Activated CD8-positive, alpha-beta memory T cell treated with anti-CD3 and anti-CD28 coated beads for 48 hours (primary cell): ENCODE measurements at places on chromosomes 6 and 20.

GRCh38 chr6:54574671-54575070 is 266.4 kb downstream of the TINAG start:
- no peak for DNase-seq

GRCh38 chr6:127992144-127992543 is 91.3 kb upstream of the THEMIS start:
- no peak for DNase-seq

DNA sequence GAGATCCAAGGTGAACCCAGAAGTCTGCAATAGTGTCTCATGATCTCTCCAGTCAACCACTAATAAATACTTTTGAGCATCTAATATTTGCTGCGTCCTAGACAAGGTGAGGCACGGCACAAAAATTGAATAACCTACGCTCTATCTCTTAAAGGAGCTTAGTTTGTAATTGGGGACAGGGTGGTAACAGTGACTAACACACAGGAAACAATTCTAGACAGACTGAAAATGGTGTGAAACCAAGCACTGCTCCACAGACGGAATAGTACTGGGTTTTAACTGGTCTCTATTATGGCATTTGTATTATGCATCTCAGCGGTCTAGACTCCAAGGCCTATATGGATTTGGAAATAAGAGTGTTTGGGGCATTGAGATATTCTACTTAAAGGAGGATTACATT is 120.1 kb downstream of the CLIC5 start:
- DNase-seq: no peak

DNA sequence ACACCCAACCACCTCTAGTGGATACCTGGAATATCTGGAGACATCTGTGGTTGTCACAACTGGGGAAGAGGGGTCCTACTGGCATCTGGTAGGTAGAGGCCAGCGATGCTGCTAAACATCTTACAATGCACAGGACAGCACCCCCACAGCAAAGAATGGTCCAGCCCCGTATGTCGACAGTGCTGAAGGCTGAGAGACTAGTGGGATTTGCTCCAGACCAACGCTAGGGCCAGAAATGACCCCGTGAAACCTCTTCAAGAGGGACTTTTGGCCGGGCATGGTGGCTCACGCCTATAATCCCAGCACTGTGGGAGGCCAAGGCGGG is 7.2 kb downstream of the PREX1 start:
- no peak for DNase-seq

- no peak for DNase-seq
These were observed 222.4 kb upstream of the MYLIP start for GRCh38 chr6:15906420-15907016.

DNA sequence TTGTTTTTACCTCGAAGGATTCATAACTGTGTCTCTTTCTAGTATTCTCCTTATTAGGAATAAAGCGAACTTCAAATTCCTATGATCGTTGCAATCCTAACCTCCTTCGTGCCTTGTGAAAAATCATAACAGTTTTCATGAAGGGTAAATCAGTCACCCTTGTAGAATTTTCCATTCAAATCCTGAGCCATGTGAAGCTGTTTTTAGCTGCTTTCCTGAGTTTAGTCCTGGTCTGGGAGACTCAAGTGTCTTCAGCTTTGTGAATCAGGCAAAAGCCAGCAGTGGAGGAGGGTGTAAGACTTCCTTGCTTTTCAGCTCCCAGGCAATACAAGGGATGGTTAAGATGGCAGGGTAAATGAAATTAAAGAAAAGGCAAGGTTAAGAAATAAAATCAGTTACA is 24.3 kb downstream of the GCNT2 start:
- no peak for DNase-seq

GRCh38 chr6:134707342-134708031 is 242.4 kb downstream of the ALDH8A1 start:
- DNase-seq: no peak

DNA sequence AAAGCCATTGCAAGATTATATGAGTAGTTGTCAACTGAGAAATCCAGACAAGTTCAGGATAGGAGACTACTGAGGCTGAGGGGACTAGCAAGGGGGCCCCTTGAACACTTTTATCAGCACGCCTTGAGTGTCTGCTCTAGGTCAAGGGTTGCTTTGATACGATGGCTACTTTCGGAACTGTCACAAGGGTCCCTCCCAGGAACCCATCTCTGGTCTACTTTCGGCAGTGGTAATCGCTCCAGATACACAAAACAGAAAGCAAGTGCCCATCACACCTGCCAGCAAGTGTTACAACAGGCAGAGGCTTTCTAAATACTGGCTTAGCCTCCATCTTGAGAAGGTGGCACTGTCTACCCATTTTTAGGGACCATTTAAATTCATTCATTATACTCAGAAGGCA is 61.1 kb downstream of the GJA10 start:
- DNase-seq: no peak

DNA sequence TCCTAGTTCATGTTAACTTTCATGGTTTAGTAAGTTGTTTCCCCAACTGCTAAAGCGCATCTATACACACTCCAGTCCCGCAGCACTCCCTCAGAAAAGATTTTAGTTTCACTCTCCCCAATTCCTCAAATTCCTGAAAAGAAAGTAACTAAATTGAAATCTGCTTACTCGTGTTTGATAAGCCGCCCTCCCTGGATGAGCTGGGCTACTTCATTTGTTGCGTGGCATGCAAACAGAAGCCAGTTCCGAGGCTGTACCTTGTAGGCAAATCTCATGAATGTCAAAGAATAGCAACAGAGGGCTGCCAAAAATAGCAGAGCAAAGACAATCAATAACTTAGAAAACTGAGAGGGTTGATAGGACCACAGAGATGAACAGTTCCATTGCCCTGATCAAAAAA is 16.9 kb downstream of the MPC1 start:
- DNase-seq: no peak

DNA sequence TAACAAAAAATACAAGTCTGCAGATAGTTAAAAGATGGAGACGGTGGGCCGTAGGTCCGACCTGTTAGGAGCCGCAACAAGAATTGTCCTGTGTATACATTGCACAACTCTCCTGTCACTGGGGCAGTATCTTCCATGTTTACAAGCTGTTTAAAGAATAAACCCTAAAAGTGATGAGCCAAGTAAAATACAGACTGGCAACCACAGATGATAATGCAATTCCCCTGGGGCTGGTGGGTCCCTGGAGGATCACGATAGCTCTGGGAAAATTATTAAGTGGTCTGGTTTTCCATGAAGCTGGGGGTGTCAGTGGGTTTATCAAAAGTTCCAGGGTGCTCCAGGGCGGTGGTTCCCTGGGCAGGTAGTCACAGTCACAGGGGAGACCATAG is 8.1 kb upstream of the FAM50B start:
- DNase-seq: no peak

GRCh38 chr6:141029908-141030307 is 1102.8 kb upstream of the GJE1 start:
- DNase-seq: no peak

DNA sequence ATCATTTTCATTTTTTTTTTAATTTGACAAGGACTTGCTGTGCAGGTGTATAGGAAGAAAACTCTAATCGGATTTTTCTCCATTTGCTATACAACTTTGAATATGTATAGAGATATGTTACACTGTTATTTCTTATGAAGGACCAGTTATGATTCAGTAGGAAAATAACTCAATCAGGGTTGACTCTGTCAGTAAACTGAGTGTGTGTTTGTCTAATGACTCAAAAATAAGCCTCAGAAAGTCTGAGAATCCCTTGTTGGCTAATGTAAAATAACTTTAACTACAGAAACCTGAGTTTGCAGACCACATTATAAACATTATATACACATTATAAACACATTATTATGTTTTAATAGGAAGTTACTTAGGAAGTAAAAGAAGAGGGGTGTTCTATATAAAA is 352.6 kb downstream of the RIMS1 start:
- DNase-seq: no peak

GRCh38 chr6:111248789-111249188 is 161.5 kb downstream of the SLC16A10 start:
- no peak for DNase-seq

- DNase-seq: no peak
These were observed 2.8 kb downstream of the SNAI1 start for GRCh38 chr20:49985617-49986016.

DNA sequence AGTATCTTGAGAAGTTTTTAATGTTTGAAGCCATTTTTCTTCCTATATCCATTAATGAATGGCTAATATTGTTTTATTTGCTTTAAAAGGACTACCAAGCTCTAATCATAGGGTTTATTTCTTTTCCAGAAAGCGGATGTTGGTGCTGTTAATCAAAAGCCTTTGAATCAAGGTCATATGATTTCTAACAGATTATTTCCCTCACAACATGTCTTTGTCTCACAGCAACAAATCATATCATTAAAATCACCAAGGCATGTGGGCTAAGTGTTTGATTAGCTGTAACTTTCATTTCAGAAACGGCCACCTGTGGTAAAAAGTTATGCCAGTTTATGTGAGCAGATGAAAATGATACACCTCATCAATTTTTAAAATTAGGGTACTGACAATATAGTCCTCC is 21.7 kb downstream of the TRAF3IP2 start:
- no peak for DNase-seq

DNA sequence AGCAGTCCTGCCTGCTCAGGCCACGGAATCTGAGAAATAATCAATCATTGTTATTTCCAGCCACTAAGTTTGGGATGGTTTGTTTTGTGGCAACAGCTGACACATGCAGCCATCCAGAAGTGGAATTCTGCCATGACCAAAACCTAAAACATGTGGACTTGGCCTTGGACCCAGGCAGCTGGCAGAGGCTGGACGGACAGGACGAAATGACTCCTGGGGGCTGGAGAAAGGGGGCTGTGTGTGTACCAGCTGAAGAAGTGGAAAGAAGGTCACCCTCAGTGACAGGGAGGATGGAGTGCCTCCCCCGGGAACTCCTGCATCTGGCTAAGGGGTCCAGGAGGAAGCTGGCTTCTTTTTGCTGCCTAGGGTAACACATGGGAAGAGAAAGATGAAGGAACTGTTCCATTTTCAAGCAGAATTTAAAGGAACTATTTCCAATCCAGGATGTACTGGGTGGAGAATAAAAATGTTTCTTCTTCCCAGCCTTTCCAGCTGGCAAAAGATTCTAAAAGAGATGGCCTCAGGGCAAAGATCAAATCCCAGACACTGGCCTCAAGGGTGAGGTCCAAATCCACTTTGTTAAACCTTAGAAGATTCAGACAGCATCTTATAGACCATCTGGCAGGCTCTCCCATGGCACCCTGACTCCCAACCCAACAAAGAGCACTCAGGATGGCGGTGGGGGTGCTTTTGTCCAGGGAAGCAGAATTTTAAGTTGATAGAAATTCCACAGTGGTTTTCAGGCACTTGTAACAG is 14.3 kb downstream of the SERPINB6 start:
- no peak for DNase-seq

DNA sequence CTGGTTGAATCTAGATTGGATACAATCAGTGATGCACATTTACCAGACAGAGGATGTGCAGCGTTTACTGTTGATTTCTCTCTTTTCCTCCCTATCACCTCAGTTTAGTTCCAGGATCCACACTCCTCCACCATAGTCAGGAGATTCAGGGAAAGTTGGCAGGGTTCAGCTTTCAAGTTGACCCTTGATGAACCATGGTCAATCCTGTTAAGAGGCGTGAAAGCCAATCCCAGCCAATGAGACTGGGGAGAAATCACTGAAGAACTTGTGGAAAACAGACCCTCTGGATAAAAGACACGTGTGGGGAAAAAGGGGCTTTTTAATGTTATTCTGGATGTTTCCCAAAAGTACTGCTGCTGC is 19.2 kb upstream of the SCP2D1 start:
- no peak for DNase-seq

- DNase-seq: no peak
These were observed 33.0 kb downstream of the GMPR start for GRCh38 chr6:16271428-16271827.

GRCh38 chr6:107231243-107231642 is 115.9 kb upstream of the BEND3 start:
- no peak for DNase-seq

DNA sequence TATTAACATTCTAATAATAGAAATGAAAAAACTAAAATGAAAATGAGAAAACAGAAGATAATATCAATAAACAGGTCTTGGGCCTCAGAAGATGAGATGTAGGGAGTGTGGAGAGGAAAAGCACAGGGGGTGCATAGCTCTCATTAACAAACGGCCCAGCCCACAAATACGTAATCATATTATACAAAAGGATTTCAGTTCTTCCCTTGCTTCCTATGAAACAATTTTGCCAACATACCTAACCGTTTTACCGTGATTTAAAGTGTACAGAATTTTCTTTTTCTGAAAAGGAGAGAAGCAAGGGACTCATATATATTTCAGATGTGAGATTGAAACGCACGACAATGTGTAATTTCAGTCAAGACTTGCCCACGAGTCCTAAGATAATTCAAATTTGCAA is 136.0 kb downstream of the HFE start:
- DNase-seq: no peak

DNA sequence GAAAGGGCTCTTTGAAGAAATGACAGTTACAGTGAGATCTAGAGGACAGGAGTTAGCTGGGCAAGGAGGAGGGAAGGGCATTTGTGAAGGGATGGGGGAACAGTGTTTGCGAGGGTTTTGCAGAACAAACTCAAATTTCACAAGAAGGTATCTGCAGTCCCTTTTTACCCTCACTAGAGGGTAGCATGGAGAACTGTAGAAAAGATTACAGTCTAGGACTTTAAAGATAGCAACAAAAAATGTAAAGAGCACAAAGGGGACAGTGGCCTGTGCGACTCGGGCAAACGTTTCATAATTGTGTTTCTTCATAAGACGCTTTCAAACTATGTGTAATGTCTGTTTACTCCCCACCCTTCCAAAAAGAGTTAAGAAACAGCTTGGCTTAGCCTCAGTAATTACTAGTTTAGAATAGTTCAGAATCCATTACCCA is 21.2 kb upstream of the ASXL1 start:
- no peak for DNase-seq

DNA sequence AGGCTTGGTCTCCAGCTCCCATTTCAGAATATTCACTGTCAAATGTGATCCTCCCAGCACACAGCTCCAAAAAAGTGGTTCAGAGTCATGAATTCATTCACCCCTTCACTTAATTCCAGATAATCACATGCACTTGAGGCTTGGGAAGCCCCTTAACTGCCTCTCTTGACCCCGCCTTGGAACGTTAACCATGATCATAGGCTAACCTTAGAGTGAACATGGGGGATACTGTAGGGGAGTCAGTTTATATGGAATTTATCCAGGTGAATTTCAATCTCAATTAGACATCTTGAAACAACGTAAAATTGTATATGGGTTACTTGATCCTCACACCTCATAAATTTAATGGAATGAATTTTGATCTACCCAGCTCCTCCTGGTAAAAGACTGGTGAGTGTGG is 346.8 kb upstream of the ARID1B start:
- no peak for DNase-seq
